ENCODE measurements at places on chromosomes 4 and X.

DNA sequence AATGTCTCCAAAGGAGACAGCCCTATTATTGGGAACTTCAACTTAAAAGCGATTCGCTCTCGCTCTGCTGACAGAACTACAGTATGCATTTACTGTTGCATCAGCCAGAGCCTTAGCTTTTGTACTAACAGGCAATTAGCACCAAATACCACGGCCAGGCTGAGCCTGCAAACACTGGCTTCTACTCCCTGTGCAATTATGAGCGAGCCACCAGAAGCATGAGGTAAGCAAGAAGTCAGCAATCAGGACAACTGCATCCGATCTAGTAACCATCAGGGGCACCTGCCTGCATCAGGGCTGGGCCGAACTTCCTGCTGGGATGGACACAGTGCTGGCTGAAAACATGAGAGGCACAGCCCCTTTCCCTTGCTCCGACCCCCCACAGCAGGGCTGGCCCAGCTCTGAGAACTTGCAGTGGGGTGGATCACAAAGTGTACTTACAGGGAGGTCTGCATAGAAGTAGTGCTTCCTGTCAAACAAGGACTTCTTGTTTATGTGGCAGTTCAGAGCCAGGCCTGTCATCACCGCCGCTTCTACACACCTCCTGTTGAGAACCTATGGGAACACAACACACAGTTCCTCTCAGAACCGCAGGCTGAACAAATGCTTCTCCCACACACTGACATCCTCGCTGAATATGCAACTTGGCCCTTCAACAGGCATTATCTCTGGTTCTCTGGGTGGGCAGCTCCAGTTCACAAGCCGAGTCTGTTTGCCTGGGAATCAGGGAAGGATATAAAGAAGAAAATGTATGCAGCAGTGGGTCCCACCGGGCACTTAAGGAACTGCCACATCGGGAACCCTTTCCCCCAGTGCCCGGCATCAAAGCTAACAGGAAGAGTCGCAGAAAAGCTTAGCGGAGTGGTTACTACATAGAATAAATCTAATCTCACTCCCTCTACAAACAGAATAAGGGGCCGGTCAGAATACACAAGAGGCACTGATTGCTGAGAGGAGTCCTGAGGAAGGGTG, 41.5 kb downstream of the GATB start:
- DNase-seq, result peak; percentile 68

DNA sequence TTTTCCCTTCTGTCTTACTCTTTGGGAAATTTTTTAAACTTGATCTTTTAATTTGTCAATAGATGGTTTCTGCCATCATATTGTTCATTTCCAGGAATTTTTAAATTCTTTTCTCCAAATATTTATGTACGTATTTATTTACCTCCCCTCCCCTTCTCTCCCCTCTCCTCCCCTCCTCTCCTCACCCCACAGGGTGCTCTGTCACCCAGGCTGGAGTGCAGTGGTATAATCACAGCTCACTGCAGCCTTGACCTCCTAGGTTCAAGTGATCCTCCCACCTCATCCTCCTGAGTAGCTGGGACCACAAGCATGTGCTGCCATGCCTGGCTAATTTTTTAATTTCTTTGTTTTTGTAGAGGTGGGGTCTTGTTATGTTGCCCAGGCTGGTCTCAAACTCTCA, 73.8 kb downstream of the WWC2 start:
- DNase-seq, result no peak

DNA sequence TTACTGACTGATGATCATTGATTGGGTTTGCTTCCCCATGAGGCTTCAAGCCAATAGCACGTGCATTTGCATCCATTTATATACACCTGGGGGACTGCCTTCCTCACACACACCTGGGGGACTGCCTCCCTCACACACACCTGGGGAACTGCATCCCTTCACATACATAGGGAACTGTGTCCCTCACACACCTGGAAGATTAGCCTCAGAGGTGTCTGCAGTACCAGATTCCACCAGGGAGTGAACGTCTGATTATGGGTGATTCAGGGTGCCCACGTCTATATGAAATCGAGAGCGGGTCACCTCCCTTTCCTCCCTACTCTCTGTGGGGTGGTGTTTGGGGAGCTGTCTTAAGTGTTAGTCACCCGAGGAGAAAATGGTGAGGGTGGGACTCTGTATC, 16.9 kb downstream of the CD99 start:
- no peak for DNase-seq

- peak; percentile 59 for DNase-seq
Observed at GRCh38 chr4:44916411-44916810, 190.1 kb upstream of the GNPDA2 start.

DNA sequence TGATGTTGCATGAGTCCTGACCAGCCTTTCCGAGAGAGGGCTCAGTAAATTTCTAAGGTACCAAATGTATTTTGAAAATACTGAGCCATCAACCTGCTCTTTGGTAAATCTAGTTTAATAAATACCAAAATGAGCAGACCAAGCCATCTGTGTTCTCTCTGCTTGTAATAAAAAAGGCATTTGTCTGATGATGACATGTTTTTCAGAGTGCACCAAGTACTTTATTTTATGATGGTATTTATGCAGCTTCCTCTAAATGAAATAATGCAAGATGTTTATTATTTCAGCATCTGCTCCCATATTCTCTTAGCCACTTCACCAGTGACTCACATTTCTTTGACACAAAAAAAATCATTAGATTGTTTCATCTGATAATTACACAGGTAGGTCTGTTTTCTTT, 700.5 kb downstream of the TRIML1 start:
- DNase-seq, result no peak

DNA sequence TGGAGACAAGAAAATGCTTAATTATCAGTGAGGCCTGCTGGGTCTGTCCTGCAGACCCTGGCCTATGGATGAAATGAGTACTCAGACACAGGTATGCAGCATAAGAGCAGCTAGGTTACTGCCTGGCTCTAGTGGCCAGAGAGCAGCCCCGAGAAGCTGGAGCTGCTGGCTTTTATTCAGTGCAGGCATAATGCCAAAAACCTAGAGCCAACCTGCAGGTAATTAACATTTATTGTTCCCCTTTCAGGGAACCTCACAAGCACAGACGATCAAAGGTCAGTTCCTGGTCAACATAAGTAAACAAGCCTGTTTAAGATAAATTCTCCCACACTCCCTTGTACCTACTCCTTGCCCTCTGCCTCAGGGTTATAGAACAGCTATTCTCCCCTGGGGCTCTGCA, 13.3 kb downstream of the IDS start:
- DNase-seq, result no peak

DNA sequence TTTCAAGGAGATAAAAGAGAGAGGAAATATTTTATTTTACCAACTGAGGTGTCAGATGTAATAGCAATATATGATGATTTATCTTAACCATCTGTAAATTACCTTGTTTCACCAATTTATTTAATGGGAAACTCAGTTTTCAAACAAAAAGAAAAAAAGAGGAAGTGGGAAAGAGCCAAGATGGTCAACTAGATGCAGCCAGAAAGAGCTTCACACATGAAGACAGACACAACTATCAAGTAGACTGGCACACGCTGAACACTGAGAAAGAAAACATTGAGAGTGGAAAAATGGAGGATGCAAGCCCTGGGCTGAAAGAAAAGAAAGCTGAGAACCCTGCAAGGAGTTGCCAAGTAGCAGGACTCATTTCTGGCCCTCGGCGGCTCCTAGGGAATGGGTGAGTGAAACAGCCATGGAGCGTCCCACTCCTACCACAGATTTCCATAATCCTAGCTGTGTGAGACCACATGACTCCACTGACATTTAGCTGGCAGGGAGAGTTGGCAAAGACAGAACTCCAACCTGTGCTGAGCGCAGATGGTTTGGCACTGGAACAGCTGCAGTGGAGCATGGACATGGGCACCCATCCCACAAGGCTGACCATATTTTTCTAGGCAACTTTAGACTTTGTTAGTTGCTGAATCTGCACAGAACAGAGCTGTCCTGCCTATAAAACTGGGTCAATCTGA, 409.3 kb downstream of the FAM47B start:
- no peak for DNase-seq

- no peak for DNase-seq
Observed at GRCh38 chr4:2928242-2929176, 34.7 kb downstream of the NOP14 start.

- peak; percentile 31 for DNase-seq
Observed at GRCh38 chr4:59608466-59608865, 1591.7 kb upstream of the ADGRL3 start.

GRCh38 chrX:129565046-129565650, 25.1 kb downstream of the OCRL start:
- DNase-seq, result peak; percentile 30

DNA sequence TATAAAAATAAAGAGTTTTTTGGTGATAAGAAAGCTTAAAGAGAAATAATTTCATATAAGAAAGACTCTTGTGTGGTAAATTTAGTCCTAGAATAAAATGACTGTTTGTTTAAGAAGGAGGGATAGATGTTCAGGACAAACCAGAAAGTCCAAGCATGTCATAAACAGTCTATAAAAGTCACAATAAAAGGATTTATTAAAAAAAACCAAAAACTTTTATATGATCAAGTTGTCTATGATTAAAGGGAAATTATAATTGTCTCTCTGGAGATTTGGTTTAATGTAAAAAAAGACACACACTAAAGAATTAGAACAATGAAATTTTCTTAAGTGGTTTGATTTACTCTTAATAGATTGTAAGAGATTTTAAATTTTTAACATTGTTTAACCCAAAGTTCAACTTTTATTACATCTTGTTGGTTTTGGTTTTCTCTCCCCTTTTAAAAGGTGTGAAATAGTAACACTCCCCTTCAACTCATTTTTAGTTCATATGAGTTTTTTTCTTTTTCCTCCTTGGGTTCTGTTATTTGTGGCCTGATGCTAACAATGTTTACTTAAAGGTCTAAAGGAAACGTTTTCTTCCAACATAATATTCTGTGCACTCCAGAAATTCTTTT, 89.7 kb downstream of the PDHA2 start:
- peak; percentile 4 for DNase-seq

DNA sequence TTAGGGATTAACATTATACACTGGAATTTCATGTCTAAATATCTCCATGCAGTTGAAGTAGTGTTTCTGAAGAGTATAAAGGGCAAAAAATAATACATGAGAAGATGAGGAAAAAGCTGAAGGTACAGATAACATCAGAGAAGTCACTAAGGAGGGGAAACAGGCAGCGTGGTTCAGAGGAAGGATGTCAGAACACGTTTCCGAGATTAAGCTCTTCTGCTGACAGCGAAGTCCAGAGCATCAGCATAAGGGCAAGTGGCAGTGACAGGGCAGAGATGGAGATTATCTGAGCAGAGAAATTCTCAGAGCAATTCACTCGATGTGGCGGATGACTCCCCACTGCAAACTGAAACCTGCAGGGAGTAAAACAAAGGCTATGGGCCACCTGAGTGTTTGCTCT, 443.2 kb upstream of the FRG1 start:
- DNase-seq, result no peak

- no peak for DNase-seq
Observed at GRCh38 chr4:2818351-2818939, 25.2 kb upstream of the ADD1 start.

- no peak for DNase-seq
Observed at GRCh38 chrX:22078117-22078516, 46.0 kb downstream of the PHEX start.

GRCh38 chrX:149021159-149021558, 483.9 kb downstream of the IDS start:
- DNase-seq, result no peak

GRCh38 chrX:39318506-39319343, 517.5 kb downstream of the MID1IP1 start:
- no peak for DNase-seq
